ENCODE measurements at places on chromosomes 16 and 17. TPM values are rescaled to one million over a fixed set of nuclear protein-coding genes. Genes with fewer than 3 reads are reported as not detected.
A peak's percentile ranks its signal among the peaks of the same experiment; 100 is the strongest.

GRCh38 chr17:12580640-12581039 lies 85.0 kb upstream of the MYOCD start:
- no peak for DNase-seq

DNA sequence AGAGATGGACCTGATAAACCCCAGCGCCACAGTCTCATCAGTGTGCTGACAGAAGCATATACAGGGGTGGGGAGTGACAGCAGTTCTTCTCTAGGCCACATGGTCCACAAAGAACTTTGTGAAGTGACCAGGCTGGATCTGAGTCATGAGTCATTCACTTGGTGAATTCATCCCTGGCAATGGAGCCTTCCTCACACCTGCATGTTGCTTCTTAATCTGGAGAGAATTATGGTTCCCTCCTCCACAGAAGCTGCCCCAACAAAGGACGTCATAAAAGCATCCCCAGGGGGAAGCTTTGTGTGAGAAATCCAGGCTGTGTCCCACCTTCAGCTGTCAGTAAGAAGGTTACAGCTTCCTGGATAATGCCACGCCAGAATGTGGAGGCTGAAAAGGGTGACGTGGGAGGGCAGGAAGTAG lies 215.6 kb upstream of the MAF start:
- DNase-seq, result no peak

DNA sequence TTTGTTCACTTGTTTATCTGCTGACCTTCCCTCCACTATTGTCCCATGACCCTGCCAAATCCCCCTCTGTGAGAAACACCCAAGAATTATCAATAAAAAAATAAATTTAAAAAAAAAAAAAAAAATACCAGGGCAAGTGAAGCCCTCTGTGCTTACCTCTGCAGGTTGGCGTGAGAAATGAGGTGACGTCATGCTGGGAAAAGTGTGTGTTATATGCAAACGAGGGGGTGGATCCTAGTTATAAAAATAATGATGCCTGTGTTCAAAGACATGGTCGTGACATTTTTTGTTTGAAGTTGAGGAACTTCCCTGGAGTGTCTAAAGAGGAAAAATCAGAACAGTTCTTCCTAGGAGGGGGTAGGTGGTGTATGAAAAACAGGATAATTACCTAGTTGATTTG lies 20.2 kb downstream of the TMC7 start:
- DNase-seq, result no peak

NRN1L gene
- total RNA-seq, result 0.87 TPM

KRTAP4-9 gene
- total RNA-seq, result not detected

GRCh38 chr17:17304521-17304985 lies 1.4 kb downstream of the NT5M start:
- no peak for DNase-seq

GRCh38 chr17:38751144-38751807 lies 1.3 kb upstream of the PSMB3 start:
- no peak for DNase-seq

CEMP1 gene
- not detected for total RNA-seq

- no peak for DNase-seq
Observed at GRCh38 chr17:58605470-58605869, 86.4 kb downstream of the TEX14 start.

DCUN1D3 gene
- total RNA-seq, result 8.8 TPM

G6PC1 gene
- total RNA-seq, result 0.36 TPM

DNA sequence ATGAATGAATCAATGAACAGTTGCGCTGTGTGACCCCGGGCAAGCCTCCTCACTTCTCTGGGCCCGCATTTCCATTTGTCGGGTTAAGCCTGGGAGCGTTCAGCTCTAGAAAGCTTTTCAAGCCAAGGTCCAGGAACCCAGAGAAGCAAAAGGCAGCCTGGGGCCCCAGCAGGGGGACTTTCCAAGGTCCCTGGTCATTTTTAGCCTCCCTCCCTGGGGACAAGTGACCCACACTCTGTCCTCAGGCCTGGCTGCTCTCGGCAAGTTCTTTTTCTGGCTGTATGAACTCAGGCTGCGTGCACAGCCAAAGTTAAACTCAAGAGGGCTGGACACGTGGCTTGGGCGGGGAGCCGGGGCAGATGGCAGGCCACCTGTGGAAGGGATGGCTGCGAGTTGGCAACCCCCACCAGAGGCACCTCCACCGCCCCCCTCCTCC lies 41.4 kb upstream of the CIBAR2 start:
- peak; percentile 97 for DNase-seq

DNA sequence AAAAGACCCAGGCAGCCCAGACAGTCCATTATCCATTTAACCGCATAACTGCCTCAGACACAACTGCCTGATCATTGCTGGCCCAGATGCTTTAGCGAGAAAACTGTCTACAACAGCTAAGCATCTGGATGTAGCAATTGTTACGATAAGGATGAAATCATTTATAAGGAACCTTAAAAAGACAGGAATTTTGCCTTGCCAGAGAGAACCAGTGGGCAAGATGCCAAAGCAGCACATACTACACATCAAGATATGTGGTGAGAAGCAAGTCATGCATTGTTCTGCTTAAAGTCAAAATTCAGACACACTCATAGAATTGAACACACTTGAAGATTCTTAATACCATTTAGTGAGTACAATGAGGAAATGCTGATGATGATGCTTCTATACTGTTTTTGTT lies 1525.3 kb downstream of the CDH8 start:
- no peak for DNase-seq

- no peak for DNase-seq
Observed at GRCh38 chr17:60782742-60783141, 105.1 kb downstream of the BCAS3 start.

GRCh38 chr16:8718851-8719680 lies 44.6 kb downstream of the ABAT start:
- DNase-seq, result no peak

- peak; percentile 96 for DNase-seq
Observed at GRCh38 chr17:1730326-1731193, 6.1 kb downstream of the WDR81 start.

DNA sequence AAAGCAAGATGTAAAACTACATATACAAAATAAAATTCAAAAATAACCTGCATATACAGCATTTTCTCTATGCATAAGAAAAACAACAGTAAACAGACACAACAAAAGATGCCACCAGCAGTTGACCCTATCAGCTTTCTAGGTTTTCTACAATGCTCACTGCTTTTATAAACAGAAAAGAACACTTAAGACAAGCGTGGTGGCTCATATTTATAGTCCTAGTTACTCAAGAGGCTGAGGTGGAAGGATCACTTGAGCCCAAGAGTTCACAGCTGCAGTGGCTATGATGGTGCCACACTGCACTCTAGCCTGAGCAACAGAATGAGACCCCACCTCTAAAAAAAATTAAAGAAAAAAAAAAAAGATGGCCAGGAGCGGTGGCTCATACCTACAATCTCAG lies 46.5 kb upstream of the ATP2A3 start:
- no peak for DNase-seq

GRCh38 chr16:2487903-2488531 lies 13.1 kb downstream of the TBC1D24 start:
- no peak for DNase-seq

GRCh38 chr17:1474402-1475189 lies 17.9 kb downstream of the MYO1C start:
- no peak for DNase-seq

- DNase-seq, result no peak
Observed at GRCh38 chr16:72410492-72410891, 238.5 kb upstream of the PMFBP1 start.

DNA sequence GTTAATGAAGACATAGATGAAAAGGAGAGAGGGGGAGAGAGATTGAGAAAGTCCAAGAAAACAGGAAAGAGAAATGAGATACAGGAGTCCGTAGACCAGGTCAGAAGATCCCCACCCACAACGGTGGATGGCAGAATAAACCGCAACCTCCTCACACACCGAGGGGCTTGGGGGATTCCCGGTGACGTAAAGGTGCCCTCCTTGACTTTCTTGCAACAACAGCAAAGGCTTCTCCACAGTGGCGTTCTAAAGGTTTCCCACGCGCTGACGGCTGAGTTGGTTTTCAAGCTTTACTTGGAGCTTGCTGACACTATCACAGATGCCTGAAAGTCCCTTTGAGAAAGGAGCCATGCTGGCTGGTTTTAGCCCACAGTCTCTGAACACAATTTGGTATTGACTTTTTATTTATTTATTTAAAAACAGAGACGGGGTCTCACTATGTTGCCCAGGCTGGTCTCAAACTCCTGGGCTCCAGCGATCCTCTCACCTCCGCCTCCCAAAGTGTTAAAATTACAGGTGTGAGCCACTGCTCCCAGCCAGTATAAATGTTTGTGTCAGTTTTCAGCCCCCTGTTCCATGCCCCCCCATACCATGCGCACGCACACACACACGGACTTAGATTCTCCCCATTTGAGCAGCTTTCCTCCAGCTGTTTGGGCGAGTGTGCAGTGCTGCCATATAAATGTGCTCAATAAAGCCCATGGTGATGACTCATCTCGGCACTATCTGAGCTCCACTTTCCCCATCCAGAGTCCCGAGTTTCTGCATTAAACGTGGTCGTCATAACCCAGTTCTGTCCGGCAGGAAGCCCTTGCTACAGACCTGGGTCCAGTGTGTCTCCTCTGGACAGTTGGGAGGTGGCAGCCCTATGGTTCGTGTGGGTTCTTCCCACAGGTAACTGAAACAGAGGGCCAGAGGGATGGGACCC lies 33.0 kb upstream of the SEC14L1 start:
- DNase-seq, result no peak

GRCh38 chr17:37386462-37386861 lies 10.7 kb downstream of the C17orf78 start:
- DNase-seq, result no peak

DNA sequence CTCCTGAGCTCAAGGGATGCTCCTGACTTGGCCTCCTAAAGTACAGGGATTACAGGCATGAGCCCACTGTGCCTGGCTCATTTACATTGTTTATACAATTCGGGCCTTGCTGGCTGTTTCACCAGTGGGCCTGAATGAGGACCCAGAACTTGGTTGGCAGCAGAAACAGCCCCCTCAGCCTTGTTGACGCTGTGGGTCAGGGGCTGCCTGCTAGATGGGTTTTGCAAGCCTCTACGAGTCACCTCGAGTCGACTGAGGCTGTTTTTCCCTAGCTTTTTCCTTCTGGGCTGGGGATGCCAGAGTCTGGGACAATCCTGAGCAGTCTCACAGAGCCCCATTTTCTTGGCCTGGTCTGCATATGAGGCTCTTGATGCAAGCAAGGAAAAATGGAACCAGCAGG lies 16.1 kb downstream of the PPL start:
- no peak for DNase-seq

- no peak for DNase-seq
Observed at GRCh38 chr17:77647531-77647930, 311.0 kb upstream of the TNRC6C start.

TMC5 gene
- total RNA-seq, result not detected

DNA sequence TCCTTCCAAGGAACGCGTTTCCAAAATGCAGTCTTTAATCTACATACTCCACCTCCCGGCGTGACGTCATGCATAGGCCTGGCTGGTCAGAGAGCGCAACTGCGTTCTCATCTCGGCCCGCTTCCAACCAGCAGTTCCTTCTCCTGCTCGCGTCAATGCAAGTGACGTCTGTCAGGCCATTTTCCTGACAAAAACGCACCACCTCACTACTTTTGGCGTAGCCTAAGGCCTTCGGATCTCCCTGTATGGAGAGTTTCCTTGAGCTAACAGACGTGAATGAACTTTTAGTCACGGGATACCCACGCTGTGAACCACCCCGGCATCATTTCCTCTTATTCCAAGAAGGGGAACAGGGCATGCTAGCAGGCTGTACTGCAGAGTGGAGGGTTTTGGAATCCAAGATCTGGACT lies 25.0 kb downstream of the TEX14 start:
- DNase-seq, result peak; percentile 43

SOX8 gene
- 0.49 TPM for total RNA-seq

DNA sequence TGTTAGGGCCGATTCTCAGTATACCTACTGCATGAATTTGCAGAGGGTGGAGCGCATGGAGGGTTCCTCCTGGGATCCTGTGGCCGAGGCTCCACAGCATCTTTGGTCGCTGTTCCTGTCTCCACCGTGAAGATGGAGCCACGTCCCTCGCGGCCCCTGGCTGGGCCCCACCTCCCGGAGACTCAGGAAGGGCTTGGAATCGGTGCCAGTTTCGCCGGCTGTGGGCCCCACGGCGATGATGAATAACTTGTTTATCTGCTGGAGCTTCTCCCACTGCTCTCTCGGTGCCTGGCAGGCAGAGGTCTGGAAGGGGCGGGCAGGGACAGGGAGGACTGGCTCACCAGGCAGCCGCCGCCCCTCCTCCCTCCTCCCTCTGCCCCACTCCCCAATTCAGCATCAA lies 8.1 kb downstream of the SLC5A11 start:
- DNase-seq, result no peak

Data from gastrocnemius medialis (tissue), 4 donors.